ENCODE measurements at places on chromosomes 1 and 21.
A peak's percentile ranks its signal among the peaks of the same experiment; 100 is the strongest.

GRCh38 chr1:215875712-215876111 lies 308.6 kb downstream of the KCTD3 start:
- no peak for DNase-seq

DNA sequence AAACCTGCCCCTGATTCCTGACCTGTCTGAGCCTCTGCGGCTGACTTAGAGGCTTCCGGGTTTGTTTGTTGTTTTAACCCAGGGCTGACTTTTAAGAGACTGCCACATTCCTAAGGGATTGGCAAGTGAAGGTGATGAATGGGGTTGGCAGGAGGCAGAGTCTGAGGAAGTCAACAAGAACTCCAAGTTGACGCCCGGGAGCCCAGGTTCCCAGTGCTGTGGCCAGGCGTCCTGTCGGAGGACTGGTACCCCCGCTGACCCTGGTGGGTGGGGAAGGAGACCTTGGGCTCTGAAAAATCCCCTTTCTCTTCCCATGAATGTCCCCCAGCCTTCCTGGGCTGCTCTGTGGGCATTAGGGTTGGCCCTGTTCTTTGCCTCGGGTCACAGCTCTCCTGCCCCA lies 19.7 kb upstream of the EPS8L3 start:
- no peak for DNase-seq

GRCh38 chr1:36696261-36696940 lies 213.7 kb upstream of the CSF3R start:
- no peak for DNase-seq

GRCh38 chr1:168676029-168676812 lies 52.8 kb downstream of the DPT start:
- DNase-seq, result no peak

GRCh38 chr1:65020774-65021173 lies 54.4 kb upstream of the JAK1 start:
- no peak for DNase-seq

GRCh38 chr1:172599912-172600311 lies 59.0 kb upstream of the FASLG start:
- DNase-seq, result no peak

DNA sequence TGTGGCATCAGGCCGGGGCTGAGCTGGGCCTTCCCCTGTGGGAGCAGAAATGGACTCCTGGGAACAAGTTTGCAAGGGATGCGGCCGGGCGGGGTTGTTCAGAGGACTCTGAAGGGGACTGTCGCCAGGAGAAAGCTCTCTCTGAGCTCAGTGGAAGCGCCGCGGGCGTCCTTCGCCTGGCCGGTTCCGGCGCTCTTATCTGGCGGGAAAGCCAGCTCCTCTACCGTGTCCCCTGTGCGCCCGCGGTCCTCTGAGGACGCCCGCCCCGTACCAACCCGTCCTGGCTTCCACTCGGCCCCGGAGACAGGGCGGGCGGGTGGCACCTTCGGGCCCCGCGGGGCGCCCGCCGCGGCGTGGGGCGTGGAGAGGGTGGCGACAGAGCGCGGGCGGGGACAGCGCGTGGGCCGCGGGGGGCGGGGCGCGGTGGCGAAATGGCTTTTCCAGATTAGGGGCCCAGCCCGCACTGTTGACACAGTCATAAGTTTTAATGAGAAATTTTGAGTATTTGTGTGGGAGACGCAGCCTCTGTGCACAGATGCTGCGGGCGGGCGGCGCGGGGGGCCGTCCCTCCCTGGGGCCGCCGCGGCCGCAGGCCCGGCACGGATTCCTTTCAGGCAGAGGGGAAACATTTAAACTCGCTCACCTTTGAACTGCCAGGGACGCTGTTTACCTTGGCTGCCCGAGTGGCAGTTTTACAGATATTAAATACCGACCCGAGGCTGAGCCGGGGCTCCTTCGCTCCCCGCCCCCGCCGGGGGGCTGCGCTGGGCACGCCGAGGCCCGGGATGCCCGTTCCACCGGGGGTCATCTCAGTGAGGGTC lies 70.2 kb downstream of the FOXD2 start:
- no peak for DNase-seq

DNA sequence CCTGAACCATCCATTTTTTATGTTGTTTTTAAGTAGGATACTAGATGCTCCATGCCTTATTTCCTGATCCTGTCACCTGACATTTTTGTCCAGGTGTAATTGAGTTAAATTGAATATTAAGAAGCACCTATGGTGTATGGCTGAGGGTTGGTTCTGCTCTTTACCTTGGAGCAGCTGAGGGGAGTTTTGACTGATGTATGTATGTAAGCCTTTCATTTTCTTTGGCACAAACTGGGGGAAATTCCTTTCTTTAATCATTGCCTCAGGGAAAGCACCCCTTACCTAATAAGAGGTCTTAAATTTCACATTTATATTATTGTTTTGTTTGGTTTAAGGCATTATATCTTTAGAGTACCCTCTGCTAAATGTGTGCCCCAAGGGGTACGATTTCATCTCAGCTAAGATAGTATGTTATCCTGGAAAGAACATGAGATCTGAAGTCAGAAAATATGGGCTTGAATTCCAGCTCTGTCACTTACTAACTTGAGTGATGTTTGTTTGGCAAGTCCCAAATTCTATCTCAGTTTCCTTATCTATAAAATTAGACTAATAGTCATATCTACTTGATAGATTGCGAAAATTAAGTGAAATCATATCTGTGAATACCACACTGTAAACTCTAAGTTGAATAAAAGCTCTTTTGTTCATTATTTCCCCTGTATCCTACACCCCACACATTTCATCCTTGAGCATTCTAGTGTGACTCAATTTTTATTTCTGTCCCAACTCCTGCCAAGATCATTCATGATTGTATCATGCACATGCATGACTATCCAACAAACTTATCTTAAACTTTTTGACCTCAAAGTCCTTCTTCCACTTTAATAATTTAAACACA lies 57.7 kb upstream of the NUF2 start:
- no peak for DNase-seq

DNA sequence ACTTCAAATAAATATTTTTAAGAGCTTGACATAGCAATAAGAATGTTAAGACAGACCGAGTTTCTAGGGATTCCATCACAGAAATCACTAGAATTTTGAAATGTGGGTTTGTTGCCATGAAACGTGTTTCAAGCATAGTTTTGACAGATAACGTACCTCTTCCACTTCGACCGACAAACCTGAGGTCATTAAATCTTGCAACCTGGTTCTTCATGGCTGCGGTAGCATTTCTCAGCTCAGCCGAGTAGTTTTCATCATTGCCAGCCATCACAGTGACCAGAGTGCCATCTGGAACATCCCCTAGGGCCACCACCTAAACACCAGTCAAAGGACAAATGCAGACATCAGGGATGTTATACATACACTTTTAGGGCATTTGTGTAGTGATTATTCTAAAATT lies 168.7 kb downstream of the RUNX1 start:
- DNase-seq, result no peak

DNA sequence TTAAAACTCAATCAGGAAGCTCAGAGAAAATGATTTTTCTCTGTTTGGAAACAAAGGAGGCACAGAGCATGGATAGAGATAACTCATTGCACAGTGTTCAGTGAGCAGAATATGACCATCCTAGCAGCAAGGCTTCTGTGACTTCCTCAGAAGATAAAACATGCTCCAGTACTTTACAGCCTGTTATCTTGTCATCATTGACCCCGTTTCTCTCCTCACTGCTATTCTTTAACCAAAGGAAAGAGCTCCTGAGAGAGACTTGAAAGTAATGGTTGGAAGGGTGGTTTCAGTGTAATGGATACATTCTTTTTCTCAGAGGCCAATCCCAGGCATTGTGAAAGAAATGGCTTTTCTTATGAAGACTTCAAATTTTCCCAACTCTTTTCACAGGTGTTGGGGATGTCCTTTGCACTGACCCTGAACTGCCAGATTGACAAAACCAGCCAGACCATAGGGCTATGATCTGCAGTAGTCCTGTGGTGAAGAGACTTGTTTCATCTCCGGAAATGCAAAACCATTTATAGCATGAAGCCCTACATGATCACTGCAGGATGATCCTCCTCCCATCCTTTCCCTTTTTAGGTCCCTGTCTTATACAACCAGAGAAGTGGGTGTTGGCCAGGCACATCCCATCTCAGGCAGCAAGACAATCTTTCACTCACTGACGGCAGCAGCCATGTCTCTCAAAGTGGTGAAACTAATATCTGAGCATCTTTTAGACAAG lies 25.9 kb downstream of the CD53 start:
- DNase-seq, result no peak

DNA sequence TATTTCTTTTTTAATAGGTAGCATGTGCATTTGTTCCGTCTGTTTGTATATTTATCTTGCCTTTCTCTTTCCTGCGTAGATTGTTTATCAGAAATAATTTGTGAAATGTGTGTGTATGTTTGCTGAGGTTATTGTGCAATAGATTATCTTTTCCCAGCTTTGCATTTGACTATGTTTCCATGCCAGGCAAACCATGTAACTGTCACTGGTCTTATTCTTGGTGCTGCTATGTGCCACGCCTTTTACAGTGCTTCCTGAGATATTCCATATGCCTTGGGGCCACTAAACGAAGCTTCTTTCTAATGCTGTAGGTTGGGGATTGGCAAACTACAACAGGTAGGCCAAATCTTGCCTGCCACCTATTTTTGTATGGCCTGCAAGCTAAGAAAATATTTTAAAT lies 598.8 kb downstream of the PLPP3 start:
- no peak for DNase-seq

- DNase-seq, result no peak
Measured at GRCh38 chr1:220957233-220957605, 78.0 kb downstream of the HLX start.

- DNase-seq, result peak; percentile 7
Measured at GRCh38 chr1:34597877-34598514, 156.9 kb upstream of the GJB5 start.

DNA sequence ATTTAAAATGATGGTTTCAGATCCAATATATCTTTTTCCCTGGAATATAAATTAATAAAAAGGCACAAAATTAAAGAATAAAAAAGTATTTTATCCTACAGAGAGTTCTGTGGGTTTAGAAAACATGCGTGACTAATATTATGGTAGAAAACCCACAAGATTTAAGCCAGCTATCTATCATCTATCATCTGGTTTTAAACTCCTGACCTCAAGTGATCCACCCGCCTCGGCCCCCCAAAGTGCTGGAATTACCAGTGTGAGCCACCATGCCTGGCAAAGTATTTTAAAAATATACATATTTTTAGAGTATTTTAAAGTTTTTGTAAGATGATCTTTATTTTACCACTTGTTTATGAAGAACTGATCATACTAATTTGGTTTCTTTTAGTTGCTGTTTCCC lies 79.5 kb downstream of the NRIP1 start:
- DNase-seq, result no peak

DNA sequence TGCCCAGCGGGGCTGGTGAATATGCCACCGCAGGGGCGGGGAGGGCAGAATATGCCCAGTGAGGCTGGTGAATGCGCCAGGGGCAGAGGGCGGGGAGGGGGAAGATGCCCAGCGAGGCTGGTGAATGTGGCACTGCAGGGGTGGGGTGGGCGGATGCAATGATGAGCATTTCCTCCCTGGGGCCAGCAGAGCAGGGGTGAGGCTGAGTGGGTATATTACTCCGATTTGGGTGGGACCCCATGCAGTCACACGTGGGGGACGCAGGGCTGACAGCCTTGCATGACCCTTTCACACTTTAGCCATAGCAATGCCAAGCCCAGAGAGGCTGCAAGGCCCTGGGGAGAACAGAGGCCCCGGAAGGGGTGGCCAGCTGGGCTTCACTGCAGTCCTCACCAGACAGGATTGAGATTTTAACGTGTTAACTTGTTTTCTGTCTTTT lies 9.3 kb upstream of the SLX9 start:
- peak; percentile 36 for DNase-seq

GRCh38 chr1:32887623-32888022 lies 1.3 kb downstream of the HPCA start:
- no peak for DNase-seq

DNA sequence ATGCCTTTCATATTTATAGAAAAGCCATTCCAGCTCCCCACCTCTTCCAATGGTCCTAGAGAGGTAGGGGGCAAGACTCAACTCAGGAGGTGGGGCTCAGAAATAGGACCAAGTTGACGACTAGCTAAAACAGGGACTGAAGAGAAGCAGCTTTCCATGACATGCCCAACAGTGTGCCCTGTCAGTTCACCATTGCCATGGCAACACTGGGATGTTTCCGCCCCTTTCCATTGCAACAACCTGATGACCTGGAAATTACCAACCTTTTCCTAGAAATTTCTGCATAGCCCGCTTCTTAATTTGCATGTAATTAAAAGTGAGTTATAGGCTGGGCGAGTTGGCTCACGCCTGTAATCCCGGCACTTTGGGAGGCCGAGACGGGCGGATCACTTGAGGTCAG lies 22.4 kb upstream of the INTS3 start:
- DNase-seq, result no peak

- no peak for DNase-seq
Measured at GRCh38 chr1:97046765-97047420, 325.3 kb downstream of the PTBP2 start.

- no peak for DNase-seq
Measured at GRCh38 chr1:2275796-2276536, 47.8 kb downstream of the SKI start.

DNA sequence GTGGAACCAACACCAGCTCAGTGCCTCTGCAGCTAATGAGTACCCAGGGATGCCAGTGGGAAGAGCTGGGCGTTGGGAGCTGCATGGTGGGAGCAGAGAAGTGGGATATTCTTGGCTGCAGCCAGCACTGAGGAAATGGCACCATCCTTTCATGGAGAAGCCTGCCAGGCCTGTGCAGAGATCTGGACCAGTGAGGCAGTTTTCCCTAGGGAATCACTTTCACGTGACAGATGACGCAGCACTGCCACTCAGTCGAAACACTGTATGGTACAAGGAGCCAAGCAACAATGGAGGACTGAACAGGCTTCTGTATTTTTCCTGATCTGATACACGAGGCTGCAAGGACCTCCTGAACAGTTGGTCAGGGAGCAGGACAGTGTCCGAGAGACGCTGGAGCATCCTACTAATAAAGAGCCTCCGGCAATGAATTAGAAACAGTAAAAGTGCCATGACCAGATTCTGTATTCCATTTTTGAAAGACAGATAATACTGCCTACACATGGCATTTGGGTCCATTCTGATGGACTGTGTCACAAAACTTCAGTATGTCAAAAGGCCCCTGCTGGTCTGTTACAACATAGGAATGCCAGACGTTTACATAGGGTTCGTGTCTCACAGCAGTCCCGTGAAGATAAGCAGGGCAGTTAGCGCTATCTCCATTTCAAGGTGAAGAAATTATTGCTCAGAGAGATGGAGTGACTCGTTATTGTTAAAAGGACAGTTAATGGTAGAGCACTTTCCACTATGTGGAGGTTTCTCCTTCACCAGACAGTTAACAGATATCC lies 44.0 kb upstream of the LMO4 start:
- DNase-seq, result no peak

DNA sequence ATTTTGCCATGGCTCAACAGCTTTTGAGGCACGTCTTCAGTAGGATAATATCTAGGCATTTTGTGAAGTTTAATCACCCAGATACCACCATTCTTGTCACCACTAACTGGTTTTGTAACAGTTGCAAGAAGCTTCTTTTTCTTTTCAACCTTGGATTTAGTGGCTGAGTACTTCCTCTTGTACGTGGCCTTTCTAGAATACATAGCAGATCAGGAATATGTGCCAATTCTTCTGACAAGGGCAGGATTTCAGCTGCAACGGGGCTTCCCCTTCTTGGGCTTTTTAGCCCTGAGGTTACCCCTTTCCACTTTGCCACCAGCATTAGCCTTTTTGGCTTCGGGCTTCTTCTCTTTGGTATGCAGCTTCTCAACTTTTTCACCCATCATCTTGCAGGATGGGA lies 79.3 kb upstream of the WARS2 start:
- DNase-seq, result no peak

- DNase-seq, result no peak
Measured at GRCh38 chr1:248622570-248623001, 12.3 kb downstream of the OR2T11 start.

- no peak for DNase-seq
Measured at GRCh38 chr1:2823921-2824610, 22.6 kb upstream of the TTC34 start.

- no peak for DNase-seq
Measured at GRCh38 chr1:209389975-209390374, 193.5 kb upstream of the CAMK1G start.

Data from effector CD8-positive, alpha-beta T cell (primary cell).